ELF-1 (cell line): ENCODE measurements at places on chromosomes 13 and 19.

- no peak for DNase-seq
Observed at GRCh38 chr13:45021250-45021649, 31.9 kb downstream of the GPALPP1 start.

DNA sequence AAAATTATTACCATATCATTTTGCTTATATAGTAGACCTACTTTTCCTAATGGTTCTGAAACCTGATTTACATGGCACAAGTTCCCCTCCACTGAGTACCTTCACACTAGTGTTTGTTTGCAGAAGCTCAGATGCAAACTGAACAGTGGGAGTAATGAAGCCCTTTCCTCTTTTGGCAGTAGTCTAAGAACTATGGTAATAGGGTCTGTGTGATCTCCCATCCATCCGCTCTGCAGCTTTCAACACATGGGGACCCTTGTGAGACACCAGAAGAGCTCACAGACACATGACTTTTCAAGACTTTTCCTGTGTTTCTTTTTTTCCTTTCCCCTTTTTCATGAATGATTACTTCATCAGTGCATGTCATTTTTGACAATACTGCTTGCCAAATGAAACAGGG, 336.0 kb downstream of the ATP8A2 start:
- no peak for DNase-seq

DNA sequence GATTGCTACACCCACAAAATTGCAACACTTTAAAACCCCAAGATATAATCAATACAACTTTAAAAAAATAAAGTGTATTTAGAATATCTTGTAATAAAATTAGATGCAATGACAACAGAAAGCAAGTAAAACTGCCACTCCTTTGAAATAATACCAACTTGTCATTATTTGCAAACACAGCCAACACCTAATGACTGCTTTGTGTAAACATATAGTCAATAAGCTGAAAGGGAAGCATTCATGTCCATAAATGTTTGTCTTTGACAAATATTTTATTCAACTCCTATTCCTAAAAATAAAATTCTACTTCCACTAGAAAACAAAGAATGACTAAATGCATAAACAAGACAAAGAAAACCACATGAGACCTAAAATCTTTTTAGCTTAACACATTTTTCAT, 6.6 kb downstream of the SMAD9 start:
- DNase-seq = no peak

GRCh38 chr13:21344662-21345176, 114.4 kb downstream of the ZDHHC20 start:
- no peak for DNase-seq

GRCh38 chr13:41032691-41033376, 13.7 kb upstream of the ELF1 start:
- no peak for DNase-seq

DNA sequence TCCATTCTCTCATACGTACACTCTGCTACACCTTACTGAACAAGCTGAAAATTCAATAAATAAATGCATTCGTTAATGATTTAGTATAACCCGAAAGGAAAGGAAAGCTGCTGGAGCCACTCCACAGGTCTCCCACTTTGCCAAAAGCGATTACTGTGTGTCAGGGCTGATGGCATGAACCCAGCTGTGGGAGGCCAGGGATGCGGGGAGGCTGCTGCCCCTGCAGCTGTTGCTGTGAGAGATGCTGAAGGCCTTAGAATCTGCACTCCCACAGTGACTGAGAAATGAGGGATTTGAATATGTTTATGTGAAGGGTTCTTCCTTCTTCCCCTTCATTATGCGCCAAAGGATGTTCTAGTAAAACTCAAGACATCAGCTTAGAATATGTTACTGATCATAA, 58.7 kb upstream of the NBEA start:
- no peak for DNase-seq

DNA sequence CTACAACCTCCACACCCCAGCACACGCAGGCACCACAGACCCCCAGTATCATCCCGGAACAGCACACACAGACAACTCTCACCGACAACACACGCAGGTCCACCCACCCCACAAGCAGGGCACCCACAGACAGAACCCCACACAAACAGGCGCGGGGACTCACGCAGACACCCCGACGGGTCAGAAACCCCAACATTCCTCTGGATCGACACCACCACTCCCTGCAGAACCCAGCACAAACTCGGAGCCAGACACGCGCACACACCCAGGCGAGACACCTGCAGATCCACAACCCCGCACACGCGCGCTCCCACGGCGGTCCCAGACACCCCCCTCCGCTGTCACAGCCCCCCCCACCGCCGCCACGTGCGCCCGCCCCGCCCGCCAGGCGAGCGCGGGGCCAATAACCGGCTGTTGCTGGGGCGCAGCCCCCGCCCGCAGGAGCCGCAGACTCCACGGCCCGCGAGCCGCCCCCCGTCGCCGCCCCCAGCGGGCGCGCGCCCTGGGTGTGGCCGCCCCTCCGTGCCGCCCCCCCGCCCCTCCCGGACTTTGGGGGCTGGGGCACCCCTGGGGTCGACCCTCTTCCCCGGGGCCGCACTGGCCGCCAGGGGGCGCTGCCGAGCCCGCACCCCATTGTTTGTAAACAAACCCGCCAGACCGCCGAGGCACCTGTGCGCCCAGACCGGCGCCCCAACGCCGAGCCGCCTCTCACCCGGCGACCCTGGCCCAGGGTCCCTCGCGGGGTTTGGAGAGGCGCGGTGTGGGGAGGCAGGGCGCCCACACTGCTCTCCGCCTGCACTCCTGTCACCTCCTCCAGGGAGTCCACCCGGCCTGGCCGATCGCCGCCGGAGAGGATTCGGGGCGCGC, 712 bp downstream of the BBC3 start:
- peak; percentile 63 for DNase-seq

- peak; percentile 80 for DNase-seq
Observed at GRCh38 chr19:480016-480855, 16.1 kb upstream of the MADCAM1 start.

DNA sequence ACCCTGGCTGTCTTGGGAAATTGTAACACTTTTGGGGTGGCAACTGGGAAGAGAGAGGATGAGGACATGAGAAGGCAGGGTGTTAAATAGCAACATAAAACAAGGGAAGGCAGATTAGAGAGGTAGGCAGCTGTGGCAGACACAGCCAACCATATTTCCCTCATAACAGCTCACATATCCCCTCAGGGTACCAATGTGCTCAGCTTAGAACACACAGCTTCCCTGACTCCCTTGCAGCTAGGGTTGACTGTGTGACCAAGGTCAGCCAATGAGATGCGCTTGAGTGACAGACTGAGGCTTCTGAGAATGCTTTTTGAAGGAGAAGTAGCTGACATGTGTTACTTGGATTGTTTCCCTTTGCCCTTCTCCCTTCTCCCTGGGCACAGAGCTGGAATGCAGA, 28.8 kb upstream of the SPATA13 start:
- no peak for DNase-seq

DNA sequence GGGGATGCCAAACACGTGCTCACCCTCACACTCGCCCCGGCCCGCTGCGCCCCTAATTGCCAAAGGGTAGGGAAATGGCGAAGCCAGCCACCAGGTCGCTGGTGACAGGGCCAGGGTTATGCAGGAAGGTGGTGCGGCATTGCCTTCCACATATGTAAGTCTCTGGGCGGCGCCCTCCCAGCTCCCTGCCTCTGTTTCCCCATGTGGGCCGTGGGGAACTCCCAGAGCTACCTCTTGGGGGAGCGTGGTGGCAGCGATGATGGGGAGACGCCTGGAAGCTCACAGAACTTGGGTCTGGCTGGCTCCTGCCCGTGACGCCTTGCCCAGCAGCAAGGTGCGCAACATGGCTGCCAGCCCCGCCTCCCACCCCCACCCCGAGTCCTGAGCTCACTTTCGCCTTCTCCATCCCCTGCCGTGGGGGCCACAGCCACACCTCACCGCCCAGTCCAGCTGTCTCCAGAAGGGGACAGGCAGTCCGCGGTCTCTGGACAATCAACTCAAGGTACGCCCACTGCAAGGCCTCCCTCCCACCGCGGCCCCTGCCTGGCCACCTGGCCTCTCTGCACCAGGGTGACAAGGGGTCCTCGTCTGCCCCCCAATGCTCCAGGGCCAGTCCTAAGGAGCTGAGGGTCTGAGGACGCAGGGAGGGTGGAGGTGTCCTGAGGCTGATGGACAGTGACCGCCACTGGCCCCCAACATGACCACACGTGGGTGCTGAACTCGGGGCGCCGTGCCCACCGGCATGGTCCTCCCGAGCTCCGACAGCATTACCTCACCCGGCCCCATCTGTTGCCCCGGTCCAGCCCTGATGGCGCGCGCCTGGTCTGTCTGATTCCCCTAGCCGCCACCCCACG, 6.6 kb downstream of the C19orf25 start:
- no peak for DNase-seq

DNA sequence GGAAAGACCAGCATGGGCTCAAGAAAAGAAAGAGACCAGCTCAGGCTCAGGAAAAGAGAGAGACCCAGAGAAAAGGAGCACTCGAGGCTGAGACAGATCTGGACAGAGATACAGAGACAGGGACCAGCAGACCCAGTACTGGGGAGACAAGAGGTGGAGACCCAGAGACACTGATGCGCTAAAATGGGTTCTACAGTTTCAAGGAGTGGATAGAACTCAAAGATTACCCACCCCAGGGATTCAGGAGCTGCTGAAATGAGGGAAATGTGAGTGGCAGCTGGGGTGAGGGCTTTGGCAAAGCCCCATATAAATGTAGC, 609 bp upstream of the ZSCAN18 start:
- DNase-seq = no peak

- DNase-seq = no peak
Observed at GRCh38 chr13:30000370-30000765, 150.0 kb upstream of the UBL3 start.

GRCh38 chr19:6711605-6712004, 8.8 kb downstream of the C3 start:
- DNase-seq = no peak

- DNase-seq = peak; percentile 88
Observed at GRCh38 chr13:32409561-32410421, 18.1 kb downstream of the N4BP2L1 start.

- peak; percentile 96 for DNase-seq
Observed at GRCh38 chr19:12092065-12092867, 27.7 kb downstream of the ZNF844 start.

GRCh38 chr13:55566334-55566733, 1574.4 kb upstream of the PRR20A start:
- no peak for DNase-seq

GRCh38 chr13:113002206-113002912, 33.3 kb downstream of the MCF2L start:
- DNase-seq = peak; percentile 82

- no peak for DNase-seq
Observed at GRCh38 chr13:46281779-46282178, 70.1 kb downstream of the LRRC63 start.

- DNase-seq = no peak
Observed at GRCh38 chr13:71621174-71622124, 245.6 kb downstream of the DACH1 start.

DNA sequence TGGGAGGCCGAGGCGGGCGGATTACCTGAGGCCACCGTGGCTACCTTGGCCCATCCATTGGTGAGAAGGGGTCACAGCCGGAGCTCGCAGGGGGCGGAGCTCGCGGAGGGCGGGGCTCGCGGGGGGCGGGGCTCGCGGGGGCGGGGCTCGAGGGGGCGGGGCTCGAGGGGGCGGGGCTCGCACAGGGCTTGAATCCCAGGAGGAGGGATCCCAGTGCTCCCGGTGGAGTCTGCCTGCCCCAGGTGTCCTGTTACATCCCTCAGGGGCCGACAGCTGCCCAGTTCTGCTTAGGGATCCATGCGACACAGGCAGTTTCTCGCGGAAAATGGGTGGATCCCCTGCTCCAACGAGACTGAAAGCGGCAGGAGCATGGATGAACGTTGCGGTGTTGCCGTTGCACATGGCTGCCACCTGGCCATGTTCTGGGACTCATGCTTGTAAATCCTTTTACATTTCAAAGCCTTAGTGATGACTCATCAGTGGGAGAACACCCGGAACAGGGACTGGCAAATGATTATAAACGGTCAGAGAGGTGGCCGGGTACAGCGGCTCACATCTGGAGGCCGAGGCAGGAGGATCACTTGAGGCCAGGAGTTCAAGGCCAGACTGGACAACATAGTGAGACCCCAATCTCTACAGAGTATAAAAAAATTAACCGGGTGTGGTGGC, 25.1 kb downstream of the TMPRSS9 start:
- DNase-seq = peak; percentile 92

GRCh38 chr13:30140973-30141372, 166.4 kb downstream of the KATNAL1 start:
- DNase-seq = no peak

DNA sequence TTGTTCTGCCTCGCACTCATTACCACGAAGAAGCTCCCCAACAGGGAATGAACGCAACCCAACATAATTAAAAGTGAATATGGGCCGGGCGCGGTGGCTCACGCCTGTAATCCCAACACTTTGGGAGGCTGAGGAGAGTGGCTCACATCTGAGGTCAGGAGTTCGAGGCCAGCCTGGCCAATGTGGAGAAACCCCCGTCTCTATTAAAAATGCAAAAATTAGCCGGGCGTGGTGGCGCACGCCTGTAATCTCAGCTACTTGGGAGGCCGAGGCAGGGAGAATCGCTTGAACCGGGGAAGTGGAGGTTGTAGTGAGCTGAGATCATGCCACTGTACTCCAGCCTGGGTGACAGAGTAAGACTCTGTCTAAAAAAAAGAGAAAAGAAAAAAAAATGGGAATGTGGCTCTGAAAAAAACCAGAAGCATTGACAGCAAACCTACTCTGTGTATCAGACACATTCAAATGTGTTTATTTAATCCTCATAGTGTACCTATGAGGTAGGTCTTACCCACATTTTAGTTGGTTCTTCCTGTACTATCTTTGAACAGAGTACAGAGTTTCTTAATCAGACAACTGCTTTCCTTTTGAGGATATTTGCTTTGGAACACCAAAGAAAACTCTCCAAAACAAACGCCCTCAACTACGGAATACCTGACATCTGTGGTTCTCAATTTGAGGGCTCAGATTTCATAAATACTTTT, 70.0 kb downstream of the NUFIP1 start:
- DNase-seq = no peak

DNA sequence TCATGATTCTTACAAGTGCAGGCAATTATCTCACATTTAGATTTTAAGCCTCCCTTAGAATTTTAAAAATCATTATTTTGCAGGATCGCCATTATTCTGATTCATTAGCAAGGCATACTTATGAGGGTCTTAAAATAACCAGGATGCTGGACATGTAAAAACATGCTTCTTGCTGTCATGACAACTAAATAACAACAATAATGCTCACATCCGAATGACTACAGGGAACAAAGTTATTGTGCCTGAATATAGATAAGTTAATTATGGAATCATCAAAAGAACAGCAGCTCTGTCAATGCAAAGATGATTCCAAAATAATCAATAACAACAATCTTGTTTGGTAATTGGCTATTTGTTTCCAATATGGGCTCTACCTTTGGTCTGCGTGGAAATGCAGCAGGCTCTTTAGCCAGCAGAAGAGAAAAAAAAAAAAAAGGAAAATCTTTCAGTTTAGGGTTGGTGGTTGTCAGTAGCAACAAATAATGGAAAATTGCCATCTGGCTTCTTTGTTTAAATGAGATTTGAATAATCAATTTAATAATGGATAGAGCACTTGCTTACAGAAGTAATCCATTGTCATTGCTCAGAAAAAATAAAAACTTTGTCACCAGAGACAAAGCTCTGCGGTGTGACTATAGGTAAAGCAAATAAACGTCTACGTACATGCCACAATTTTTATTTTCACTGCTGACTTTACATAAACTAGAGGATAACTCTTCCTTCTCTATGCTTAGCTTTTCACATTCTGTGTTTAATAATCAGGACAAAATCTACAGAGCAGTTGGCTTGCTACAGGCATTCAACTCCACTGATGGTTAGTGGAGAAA, 468.9 kb upstream of the TSHZ3 start:
- no peak for DNase-seq
